ENCODE measurements at places on chromosomes 11 and 22. TPM values are rescaled to one million over a fixed set of nuclear protein-coding genes. Genes with fewer than 3 reads are reported as not detected.

DNA sequence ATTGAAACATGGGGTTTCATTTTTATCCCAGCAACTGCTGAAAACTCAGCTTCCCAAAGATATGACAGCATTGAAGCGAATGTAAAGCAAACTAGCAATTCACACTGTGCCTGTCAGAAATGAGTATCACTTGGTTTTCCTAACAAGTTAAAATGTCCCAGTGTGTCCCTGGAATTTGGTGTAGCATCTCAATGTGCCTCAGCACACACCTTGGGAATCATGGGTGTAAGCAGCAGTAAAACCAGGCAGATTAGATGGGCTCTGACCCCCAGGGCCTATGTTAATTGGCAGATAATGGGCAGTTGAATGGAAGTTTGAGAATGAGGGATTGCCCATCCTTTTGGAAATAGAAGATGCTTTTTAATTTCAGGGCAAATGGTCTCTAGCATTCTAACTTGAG, 784.9 kb upstream of the LRRC4C start:
- H3K27ac ChIP-seq, result no peak overlapping the region
- H3K27me3 ChIP-seq, result no peaks in the 10 kb centered on the region
- H3K36me3 ChIP-seq, result no peaks in the 10 kb centered on the region
- no peak for DNase-seq
- H3K4me1 ChIP-seq, result no peaks in the 10 kb centered on the region

ARHGAP8 gene
- 1.4 TPM for total RNA-seq

GRCh38 chr11:131666006-131666405, 295.6 kb downstream of the NTM start:
- no peak overlapping the region for H3K4me3 ChIP-seq
- H3K27me3 ChIP-seq, result no peaks in the 10 kb centered on the region
- no peaks in the 10 kb centered on the region for H3K4me1 ChIP-seq
- DNase-seq, result no peak
- no peak overlapping the region for H3K27ac ChIP-seq
- H3K36me3 ChIP-seq, result no peaks in the 10 kb centered on the region

DNA sequence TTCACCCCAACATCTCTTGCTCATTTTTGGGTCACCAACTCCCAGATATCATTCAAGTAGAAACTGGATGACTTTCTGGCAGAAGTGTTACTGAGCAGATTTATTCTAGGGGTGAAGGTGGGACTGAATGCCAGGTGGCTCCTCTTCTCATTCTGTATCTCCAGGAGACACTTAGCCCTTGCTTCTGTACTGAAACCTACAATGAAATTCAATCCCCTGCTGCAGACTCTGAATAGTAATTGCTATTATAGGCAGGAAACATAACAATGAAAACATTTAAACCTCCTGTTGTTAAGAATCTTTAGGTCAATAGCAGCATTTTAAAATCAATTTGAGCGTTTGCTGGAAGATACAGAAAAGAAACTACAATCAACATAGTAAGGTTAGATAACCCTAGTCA, 879.4 kb upstream of the TENM4 start:
- no peaks in the 10 kb centered on the region for H3K36me3 ChIP-seq
- no peak for DNase-seq
- H3K4me3 ChIP-seq, result no peak overlapping the region
- no peak overlapping the region for H3K27ac ChIP-seq

GRCh38 chr11:10844796-10845195, 13.1 kb downstream of the ZBED5 start:
- DNase-seq, result no peak
- H3K27ac ChIP-seq, result no peak overlapping the region
- no peaks in the 10 kb centered on the region for H3K4me1 ChIP-seq
- H3K27me3 ChIP-seq, result no peaks in the 10 kb centered on the region
- H3K36me3 ChIP-seq, result no peaks in the 10 kb centered on the region

GRCh38 chr11:44116234-44116830, 20.9 kb downstream of the EXT2 start:
- H3K27ac ChIP-seq, result no peak overlapping the region
- peaks cover 6% of the 10 kb centered on the region for H3K4me1 ChIP-seq

- H3K27ac ChIP-seq, result no peak overlapping the region
- no peaks in the 10 kb centered on the region for H3K27me3 ChIP-seq
- H3K36me3 ChIP-seq, result no peaks in the 10 kb centered on the region
- no peak overlapping the region for H3K4me3 ChIP-seq
Observed at GRCh38 chr11:85656777-85657176, 8.2 kb downstream of the CREBZF start.

GRCh38 chr11:109150581-109150980, 271.4 kb upstream of the C11orf87 start:
- H3K27ac ChIP-seq, result no peak overlapping the region
- no peaks in the 10 kb centered on the region for H3K4me1 ChIP-seq
- H3K27me3 ChIP-seq, result no peaks in the 10 kb centered on the region
- DNase-seq, result no peak
- H3K4me3 ChIP-seq, result no peak overlapping the region

GRCh38 chr11:62770778-62771143, 435 bp upstream of the TAF6L start:
- no peaks in the 10 kb centered on the region for H3K4me1 ChIP-seq
- peak overlapping the region; percentile 31 for H3K27ac ChIP-seq
- DNase-seq, result no peak
- no peaks in the 10 kb centered on the region for H3K27me3 ChIP-seq

DNA sequence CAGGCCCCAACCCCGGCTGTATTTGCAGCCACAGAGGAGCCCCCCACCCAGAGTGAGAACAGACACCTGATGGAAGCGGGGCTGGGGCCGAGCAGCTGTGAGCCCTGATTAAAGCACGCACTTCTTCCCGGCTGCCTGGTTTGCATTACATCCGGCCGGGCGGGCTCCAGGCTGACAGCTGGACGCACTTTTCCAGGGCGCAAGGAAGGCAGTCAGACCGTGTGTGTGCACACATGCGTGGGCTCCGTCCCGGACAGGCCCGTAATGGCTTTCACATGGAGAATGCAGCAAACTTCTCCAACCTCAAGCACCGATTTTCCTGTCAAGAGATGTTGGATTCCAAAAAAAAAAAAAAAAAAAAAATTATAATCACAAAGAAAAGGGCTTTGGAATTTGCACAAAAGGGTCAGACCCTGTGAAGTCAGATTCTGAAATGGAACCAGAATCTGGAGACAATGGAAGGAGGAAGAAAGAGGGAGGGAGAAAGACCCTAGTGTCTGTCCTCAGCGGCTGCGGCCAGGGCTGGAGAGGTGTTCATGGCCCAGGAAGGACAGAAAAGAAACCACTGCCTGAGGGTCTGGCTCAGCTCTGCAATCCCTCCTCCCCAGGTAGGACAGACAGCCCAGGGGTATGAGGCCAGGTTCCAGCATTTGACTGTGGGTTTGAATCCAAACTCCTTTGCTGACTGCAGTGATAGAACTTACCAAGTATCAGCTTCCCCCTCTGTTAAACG, 365.5 kb downstream of the MN1 start:
- DNase-seq, result peak; percentile 74
- H3K4me3 ChIP-seq, result no peak overlapping the region
- H3K27me3 ChIP-seq, result no peaks in the 10 kb centered on the region
- H3K4me1 ChIP-seq, result no peaks in the 10 kb centered on the region
- H3K27ac ChIP-seq, result no peak overlapping the region

FIBIN gene
- total RNA-seq, result 169 TPM

LMNTD2 gene
- total RNA-seq, result 1.4 TPM

- H3K27ac ChIP-seq, result no peak overlapping the region
- H3K4me3 ChIP-seq, result no peak overlapping the region
- no peaks in the 10 kb centered on the region for H3K27me3 ChIP-seq
- no peak for DNase-seq
- H3K36me3 ChIP-seq, result no peaks in the 10 kb centered on the region
Observed at GRCh38 chr22:48581205-48581766, 1246.4 kb downstream of the BRD1 start.

LRFN4 gene
- total RNA-seq, result 12.4 TPM

OR4C46 gene
- not detected for total RNA-seq

DNA sequence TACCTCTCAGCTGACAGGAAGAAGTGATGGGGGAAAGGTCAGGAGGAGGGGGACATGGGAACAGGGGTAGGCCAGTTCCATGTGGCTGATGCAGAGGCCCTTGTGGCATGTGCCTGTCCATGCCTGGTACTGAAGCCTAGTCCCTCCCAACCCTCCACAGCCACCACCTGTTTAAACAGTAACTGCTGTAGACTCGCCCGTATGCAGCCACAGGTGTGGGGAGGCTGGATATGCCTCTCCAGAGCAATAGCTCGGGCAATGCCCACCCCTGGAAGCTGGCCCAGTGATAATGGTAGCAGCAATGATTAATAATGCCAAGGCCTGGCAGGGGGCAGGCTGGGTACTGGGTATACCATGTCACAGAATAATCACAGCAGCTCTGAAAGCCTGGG, 2.3 kb downstream of the SMTN start:
- H3K27me3 ChIP-seq, result no peaks in the 10 kb centered on the region
- peak; percentile 54 for DNase-seq
- H3K4me3 ChIP-seq, result peak overlapping the region; percentile 87
- H3K4me1 ChIP-seq, result no peaks in the 10 kb centered on the region

OR4D9 gene
- not detected for total RNA-seq

- H3K4me3 ChIP-seq, result no peak overlapping the region
- no peaks in the 10 kb centered on the region for H3K4me1 ChIP-seq
- no peak overlapping the region for H3K27ac ChIP-seq
- DNase-seq, result no peak
- H3K27me3 ChIP-seq, result no peaks in the 10 kb centered on the region
- H3K36me3 ChIP-seq, result no peaks in the 10 kb centered on the region
Observed at GRCh38 chr11:15104166-15104565, 10.6 kb upstream of the INSC start.

GRCh38 chr11:78111298-78111697, 28.1 kb downstream of the ALG8 start:
- no peaks in the 10 kb centered on the region for H3K4me1 ChIP-seq
- no peak for DNase-seq
- H3K27me3 ChIP-seq, result no peaks in the 10 kb centered on the region
- peaks cover 1% of the 10 kb centered on the region for H3K36me3 ChIP-seq
- H3K27ac ChIP-seq, result no peak overlapping the region
- no peak overlapping the region for H3K4me3 ChIP-seq

All from aorta (tissue), 5 donors.